HFFc6 (cell line): ENCODE measurements at places on chromosomes 5 and 9. TPM values are rescaled to one million over a fixed set of nuclear protein-coding genes. Genes with fewer than 3 reads are reported as not detected.

- H3K27me3 ChIP-seq: peaks cover 5% of the 10 kb centered on the region; the same call in 1 of the 2 replicates
- H3K4me3 ChIP-seq: no peak overlapping the region
- H3K4me1 ChIP-seq: no peaks in the 10 kb centered on the region
- no peak overlapping the region for H3K27ac ChIP-seq
- DNase-seq: no peak
- H3K36me3 ChIP-seq: no peaks in the 10 kb centered on the region
Observed at GRCh38 chr9:101350285-101350684, 34.5 kb downstream of the BAAT start.

Gene TLX3
- not detected in 3 replicates for total RNA-seq

DNA sequence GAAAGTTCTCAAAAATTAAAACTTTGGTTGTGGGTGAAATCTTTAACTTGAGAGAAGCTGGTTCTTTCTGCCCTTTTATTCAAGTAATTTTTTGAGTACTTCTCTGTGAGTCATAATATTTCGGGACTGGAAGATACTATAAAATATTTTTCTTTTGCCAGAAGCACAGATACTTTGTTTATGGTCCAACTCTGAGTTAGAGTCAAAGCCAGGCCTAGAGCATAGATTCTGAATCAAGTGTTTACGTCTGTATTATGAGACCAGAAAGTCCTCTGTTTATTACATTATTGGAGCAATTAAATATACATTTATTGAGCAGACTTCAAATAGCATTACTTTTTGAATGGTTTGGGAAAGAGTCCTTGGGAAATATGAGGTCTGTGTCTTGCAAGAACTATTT is 187.9 kb downstream of the FER start:
- peaks cover 5% of the 10 kb centered on the region; the same call in 1 of the 2 replicates for H3K4me1 ChIP-seq
- no peak overlapping the region for H3K27ac ChIP-seq

Gene FRRS1L
- not detected in 3 replicates for total RNA-seq

DNA sequence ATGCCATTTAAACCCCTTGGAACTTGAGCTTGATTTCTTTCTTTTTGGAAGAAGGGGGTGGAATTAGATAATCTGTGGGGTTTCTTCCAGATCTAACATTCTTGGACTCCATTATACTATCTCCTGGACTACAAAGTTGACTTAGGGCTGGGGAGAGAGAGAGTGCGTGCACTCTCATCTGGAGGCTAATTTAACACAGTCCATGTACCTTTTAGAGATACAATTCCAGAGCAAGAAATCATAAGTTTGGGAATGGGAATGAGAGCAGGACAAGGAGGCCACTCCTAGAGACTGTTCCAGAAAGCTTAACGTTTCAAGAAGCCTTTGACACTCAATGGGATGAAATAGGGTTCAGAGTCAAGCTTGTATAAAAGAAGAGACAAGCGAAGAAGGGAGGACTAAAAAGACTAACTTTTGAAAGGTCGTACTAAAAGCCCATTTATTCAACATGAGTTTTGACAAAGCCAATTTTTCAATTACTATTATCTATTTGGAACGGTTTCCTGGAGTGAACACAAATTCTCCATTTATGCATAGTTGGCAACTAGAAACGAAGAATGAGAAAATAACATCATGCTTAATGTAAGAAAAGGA is 83.4 kb downstream of the ACTL7B start:
- H3K4me3 ChIP-seq: no peak overlapping the region
- H3K4me1 ChIP-seq: no peaks in the 10 kb centered on the region
- H3K27ac ChIP-seq: no peak overlapping the region
- H3K27me3 ChIP-seq: peaks cover 8% of the 10 kb centered on the region
- DNase-seq: no peak

DNA sequence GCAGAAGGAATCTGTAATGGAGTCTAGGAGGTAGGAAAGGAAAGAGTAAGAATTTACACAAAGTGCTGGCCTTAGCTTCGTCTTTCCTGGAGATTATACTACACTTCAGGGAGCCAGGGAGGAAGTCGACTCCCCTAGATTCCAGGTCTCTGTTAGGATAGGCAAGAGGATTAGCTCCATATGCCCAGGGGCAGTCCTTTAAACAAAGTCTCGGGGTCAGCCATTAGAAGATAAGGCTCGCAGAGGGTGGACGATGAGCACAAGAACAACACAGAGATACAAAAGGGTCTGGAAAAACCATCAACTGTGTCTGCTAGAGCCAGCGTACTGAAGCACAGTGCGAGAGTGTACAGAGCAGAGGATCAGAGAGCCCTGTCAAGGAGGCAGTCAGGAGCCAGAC is 344.7 kb upstream of the TNC start:
- H3K27ac ChIP-seq: no peak overlapping the region
- H3K36me3 ChIP-seq: no peaks in the 10 kb centered on the region
- H3K27me3 ChIP-seq: peaks cover 18% of the 10 kb centered on the region
- H3K4me3 ChIP-seq: no peak overlapping the region
- no peaks in the 10 kb centered on the region for H3K4me1 ChIP-seq
- DNase-seq: no peak

- H3K4me1 ChIP-seq: peaks cover 42% of the 10 kb centered on the region
- DNase-seq: no peak
- peaks cover 2% of the 10 kb centered on the region for H3K27me3 ChIP-seq
- H3K27ac ChIP-seq: no peak overlapping the region
- no peak overlapping the region for H3K4me3 ChIP-seq
Observed at GRCh38 chr5:141840280-141840812, 37.9 kb downstream of the PCDH1 start.
